Prostate gland (tissue), 2 donors: ENCODE measurements at places on chromosomes 5 and 9.

GRCh38 chr5:14337593-14337992 is 194.5 kb downstream of the TRIO start:
- DNase-seq = no peak

GRCh38 chr5:156922207-156922792 is 40.7 kb downstream of the TIMD4 start:
- no peak for DNase-seq

GRCh38 chr9:119861842-119862241 is 492.6 kb upstream of the BRINP1 start:
- DNase-seq = peak; percentile 8

GRCh38 chr9:109440117-109440515 is 58.0 kb downstream of the PTPN3 start:
- no peak for DNase-seq

GRCh38 chr5:160071916-160072315 is 47.3 kb downstream of the PWWP2A start:
- DNase-seq = no peak

GRCh38 chr5:58133631-58134296 is 326.1 kb downstream of the PLK2 start:
- no peak for DNase-seq

GRCh38 chr5:112594095-112594850 is 143.4 kb upstream of the APC start:
- peak; percentile 40 for DNase-seq

GRCh38 chr5:31770998-31771397 is 132.1 kb downstream of the PDZD2 start:
- DNase-seq = no peak

- DNase-seq = no peak
Measured at GRCh38 chr9:37531699-37532098, 44.5 kb downstream of the FBXO10 start.

DNA sequence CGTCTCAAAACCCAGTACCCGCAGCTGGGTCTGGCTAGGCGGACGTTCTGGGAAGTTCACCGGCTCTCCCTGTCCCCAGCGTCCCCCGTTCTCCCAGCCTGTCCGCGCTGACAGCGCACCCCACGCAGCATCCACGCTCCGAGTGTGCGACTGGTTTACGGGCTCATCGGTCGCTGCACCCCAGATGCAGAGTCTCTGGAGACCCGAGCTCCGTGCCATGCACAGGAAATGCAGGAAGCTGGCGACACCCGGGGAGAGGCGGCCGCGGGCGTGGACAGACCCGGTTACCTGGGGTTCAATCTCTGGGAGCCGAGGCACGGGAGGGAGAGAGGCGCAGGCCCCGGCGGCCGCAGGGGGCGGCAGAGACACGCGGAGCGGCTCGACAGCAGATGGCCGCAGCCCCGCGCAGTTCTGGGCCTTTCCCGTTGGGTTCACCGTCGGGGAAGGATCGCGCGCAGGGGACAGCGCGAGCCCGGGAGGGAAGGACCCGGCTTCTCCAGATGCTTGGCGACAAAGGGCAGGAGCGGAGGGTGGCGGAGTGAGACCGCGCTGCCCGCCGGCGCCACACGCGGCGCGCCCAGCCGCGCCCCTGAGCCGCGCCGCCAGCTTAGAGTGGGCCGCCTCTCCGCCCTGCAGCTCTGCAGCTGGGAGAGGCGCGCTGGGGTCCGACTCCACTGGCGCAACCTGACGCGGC is 558 bp downstream of the SHROOM1 start:
- peak; percentile 82 for DNase-seq

DNA sequence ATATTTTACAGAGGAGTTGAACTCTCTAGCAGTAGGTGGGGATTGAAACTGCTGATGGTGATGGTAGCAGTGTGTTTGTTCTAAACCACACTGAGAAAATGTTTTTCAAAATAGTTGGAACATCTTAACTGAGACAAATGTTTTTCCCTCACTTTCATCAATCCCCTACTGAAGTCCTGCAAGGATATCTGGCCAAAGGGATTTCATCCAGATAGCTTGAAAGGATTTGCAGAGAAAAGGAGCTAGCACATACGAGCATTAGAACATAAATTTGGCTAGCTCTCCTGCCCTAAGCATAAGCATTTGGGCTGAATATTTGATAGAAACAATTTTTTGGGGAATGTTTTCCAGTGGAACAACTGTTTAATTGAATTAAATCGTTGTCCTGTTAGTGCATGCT is 153.9 kb downstream of the CDH9 start:
- DNase-seq = no peak

- DNase-seq = no peak
Measured at GRCh38 chr5:1420211-1421195, 24.7 kb downstream of the SLC6A3 start.

DNA sequence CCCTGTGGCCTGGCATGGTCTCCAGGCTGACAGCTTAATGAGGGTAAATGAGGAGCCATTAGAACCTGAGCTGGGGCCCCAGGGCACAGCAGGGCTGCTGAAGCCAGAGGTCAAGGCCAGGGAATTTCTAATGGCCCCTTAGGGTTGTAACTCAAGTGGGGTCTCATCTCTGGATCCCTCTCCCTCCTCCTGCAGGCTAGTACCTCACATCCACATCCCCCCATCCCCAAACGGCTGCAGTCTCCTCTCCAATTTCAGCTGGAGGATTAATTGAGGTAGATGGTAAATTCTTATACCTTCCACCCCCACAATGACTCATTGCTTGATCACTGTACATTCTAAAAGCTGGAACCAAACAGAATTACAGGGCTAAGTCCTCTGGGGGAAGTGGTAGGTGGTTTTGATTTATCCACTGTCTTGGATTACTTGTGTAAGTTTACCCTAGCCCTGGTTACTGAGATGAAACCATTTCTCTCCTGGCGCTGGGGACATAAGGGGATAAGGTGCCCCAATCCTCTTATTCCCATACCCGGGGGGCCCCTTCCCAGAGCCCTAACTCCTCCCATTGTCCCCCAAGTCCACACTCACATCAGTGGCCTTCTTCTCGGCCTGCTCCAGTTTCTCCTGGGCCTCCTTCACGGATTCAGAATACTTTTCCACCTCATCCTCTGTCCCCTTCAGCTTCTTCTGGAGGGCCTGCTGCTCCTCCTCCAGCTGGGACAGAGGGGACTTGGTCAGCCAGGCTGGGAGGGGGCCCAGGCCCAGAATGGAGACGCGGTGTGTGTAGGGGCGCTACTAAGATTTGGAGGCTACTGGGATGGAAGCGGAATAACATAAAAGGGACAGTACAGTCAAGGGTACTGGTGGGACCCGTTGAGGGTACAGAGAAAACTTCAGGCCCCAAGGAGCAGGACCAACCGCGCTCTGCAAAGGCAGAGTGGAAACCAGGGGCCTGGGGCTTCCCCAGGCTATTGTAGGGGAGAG is 875 bp downstream of the TPM2 start:
- DNase-seq = no peak

GRCh38 chr5:17316970-17317459 is 99.6 kb downstream of the BASP1 start:
- DNase-seq = no peak

DNA sequence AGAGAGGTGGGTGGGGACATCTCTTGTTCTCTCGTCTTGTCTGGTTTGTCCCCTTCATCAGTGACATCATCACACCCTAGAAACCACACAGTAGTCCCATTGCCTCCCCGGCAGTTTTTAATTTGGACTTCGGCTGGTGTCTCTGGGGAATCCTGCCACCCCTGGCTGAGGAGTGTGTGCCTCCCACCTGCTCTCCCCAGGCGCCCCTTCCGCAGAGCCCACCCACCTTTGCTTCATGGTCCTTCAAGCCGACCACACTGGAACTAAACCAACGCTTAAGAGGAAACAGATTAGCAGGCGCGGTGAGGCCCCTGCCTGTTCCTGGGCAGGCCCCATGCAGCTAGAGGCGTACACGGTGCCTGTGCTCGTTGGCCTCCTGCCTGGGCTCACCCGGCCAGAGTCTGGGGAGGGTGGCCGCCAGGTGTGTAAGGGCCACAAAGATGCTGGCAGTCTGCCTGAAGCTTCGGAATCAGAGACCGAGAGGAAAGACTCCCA is 107.6 kb upstream of the SPRY4 start:
- peak; percentile 12 for DNase-seq

- no peak for DNase-seq
Measured at GRCh38 chr5:39696672-39697398, 272.1 kb upstream of the DAB2 start.

DNA sequence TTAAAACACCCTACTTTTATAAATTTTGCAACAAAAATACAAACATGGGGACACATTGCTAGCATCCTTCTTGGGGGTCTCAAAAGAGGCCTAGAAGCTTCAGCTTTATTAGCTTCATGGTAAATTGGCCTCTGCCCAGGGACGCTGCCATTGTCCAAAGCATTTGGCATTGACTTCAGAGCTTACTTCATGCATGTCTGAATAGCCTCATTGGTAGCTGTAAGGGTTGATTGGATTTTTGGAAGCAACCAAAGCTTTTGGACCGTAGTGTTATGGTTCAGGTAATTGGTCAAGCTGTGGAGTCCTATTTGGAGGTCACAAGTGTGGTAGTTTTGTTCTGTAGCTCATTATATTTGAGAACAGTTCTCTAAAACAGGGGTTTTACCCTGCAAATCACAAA is 411.7 kb upstream of the SLC24A2 start:
- no peak for DNase-seq

DNA sequence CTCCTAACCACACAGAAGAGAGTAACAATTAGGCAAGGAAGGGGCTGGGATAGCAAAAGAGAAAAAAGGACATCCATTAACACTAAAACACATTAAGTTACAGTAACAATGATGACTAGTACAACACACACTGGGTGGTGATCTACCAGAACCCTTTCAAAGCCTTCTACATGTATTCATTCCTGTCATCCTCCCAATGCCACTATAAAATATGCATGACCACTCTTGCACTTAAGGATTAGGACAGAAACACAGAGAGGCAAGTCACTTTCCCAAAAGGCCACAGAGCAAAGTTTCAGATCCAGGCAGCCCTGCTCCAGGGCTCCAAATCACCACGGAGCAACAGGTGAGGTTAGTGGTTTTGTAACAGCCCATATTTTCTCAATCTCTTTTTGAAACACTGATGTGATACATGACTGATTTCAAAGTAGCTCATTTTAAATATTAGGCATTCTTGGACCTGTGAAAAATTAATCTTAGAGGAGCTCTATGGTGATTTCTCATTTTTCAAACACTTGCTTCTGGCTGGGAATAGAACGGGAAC is 86.7 kb downstream of the AUH start:
- no peak for DNase-seq

DNA sequence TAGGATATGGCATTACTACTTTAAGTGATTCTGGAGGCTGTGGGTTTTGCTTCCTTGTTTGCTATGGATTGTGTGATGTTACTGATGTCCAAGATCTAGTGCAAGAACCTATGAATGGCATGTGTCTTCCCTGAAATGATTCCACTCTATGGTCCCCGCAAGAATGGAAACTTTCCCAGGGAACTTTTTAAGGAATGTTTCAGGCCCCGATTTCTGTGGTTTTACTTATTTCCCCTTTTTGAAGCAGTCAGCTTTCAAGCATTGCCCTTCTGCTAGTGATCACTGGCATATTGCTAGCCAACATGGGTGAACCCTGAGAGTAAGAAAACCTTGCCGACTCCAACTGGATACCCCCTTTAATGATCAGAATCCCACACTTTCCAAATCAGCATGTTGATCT is 26.6 kb upstream of the CD180 start:
- DNase-seq = no peak

- peak; percentile 27 for DNase-seq
Measured at GRCh38 chr5:36728697-36729543, 122.5 kb downstream of the SLC1A3 start.

GRCh38 chr9:84990416-84990815 is 320.9 kb downstream of the NTRK2 start:
- no peak for DNase-seq

DNA sequence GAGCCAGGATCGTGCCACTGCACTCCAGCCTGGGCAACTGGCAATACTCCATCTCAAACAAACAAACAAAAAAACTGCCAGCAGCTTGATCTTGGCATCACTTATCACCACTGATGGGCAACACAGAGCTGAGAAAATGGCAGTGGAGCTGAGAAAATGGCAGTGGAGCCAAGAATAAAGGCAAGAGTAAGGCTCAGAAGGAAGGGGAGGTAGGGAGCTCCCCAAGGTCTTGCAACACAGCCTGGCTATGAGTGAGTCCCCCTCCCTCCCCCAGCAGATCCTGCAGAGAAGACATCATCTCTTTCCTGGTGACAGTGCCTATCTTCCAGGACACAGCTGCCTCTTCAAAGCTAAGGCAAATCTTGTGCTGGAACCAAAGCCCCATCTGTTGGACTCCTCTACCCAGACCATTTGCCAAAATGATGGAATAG is 70.3 kb downstream of the UGCG start:
- no peak for DNase-seq
